NB4 (cell line): ENCODE measurements at places on chromosomes 1 and 21.

DNA sequence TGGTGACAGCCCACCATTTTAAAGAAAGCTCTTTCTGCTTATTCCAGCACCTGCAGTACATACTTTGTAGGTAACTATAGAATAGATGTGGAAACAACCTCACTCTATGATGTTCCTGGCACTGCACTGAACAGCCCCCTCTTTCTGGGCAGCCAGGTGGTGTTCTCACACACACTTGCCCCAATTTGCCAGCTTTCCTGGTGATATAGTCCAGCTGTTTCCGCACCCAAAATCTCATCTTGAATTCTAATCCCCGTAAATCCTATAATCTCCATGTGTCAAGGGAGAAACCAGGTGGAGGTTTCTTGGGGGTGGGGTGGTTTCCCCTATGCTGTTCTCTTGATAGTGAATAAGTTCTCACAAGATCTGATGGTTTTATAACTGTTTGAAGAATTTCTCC is 102.2 kb downstream of the FCRL5 start:
- no peak for DNase-seq

- DNase-seq: peak; percentile 43
Measured at GRCh38 chr1:157626099-157626498, 28.2 kb upstream of the FCRL4 start.

- peak; percentile 51 for DNase-seq
Measured at GRCh38 chr1:229694053-229694693, 68.1 kb downstream of the URB2 start.

DNA sequence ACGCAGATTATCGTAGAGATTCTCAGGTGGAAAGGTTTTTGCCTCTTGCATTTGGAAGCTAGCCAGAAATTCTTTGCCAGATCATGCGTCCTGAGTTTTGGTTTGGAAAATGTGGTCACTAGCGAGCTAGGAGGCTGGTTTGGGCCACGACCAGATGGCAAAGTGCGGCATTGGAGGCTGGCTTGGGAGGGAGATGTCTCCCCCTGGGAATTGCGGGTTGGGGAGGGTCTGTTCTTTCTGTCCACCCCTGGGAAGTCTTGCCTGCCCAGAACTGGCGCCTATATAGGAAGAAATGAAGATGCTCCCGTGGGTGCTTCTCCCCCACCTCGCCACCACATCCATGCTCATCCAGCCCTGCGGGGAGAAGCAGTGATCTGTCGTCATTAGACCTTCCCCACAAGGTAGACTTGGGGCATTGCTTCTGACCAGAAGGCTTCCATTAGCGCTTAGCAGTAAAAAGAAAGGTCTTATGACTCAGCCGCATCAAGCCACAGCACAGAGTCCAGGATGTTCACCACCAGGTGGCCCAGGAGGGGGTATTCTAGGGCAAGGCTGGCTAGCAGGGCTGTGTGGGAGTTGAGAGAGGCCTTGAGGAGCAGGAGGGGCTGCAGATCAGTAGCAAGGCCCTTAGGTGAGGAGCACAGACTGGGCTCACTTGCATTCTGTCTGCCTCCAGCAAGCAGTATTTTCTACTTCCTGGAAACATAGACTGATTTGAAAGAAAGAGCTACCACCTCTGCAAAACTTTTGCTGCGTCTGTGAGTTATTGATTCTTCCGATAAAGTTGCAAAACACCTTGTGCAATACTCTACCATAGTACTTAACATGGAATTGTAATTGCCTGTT is 1.5 kb upstream of the PTP4A2 start:
- peak; percentile 98 for DNase-seq

- peak; percentile 82 for DNase-seq
Measured at GRCh38 chr1:201715801-201716741, 112.9 kb upstream of the IPO9 start.

- no peak for DNase-seq
Measured at GRCh38 chr1:214422137-214422671, 129.2 kb downstream of the PTPN14 start.

DNA sequence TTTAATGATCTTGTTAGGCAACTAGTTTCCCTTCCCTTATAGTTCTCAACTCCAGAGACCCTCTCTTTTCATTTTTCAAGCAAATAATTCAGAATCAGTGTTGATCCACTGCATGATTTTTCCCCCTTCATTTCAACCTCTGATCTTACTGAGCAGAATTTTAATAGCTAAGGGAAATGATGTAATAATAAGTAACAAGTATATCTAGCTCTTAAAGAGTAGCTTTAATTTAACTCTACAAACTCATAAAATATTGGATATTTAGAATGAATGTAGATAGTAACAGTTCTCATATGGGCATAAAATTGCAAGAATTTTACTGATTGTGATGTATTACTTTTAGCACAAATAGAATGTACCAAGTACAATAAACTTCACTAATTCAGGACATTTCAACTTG is 130.2 kb downstream of the NR5A2 start:
- no peak for DNase-seq

DNA sequence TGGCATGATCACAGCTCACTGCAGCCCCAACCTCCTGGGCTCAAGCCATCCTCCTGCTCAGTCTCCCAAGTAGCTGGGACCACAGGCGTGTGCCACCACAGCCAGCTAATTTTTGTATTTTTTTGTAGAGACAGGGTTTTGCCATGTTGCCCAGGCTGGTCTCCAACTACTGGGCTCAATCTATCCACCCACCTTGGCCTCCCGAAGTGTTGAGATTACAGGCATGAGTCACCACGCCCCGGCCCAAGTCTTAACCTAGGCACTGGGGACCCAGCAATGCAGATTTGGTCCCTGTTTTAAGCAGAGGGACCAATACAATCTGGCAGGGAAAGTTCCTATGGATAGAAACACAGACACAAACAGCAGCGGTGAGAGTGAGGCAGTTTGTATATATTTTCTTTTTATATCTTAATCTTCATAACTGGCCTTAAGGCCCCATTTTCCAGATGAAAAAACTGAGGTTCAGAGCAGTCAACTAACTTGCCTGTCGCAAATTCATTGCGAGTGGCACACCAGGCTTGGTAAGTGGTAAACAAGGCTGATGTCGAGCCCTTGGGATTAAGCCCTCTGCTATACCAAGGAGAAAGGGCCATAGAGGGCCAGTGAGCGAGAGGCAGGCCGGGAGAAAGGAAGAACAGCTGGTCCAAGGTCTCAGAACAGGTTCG is 77.8 kb upstream of the TINAGL1 start:
- DNase-seq: no peak

DNA sequence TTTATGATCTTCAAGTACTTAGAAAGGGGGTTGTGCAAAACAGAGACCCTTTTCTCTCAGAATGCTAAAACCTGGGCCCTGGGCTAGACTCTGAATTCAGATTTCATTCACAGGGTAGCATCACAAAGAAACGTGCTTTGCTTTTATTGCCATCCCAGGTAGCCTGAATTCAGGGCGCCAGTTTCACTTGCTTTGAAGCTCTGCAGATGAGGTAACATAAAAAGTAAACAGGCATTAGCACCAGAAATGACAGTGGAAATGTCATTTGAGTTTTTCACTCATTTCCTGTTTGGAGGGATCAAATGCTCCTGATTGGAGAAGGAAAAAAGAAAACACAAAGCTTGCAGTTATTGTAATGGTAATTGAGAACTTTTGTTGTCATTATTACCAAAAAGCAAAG is 2.6 kb downstream of the SYPL2 start:
- no peak for DNase-seq

- peak; percentile 5 for DNase-seq
Measured at GRCh38 chr1:89171067-89171438, 4.8 kb downstream of the GBP7 start.

GRCh38 chr1:176466514-176466913 is 3.5 kb downstream of the PAPPA2 start:
- DNase-seq: peak; percentile 9

DNA sequence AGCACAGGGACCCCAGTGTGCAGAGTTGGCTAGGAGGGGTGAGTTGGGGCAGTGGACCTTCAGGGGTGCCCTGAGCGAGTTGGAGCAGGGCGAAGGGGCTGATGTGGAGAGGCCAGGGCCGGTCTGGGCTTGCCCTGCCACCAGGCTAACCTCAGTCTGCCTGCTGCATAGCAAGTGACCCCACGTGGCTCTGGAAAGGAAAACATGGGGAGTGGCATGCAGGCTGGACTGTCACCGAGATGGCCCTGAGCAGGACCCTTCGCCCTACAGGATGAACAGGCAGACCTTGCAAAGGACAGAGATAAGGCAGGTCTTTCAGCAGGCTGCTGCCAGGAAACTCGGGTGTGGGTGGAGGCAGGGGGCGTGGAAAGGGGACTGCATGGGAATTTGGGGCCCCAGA is 51.5 kb downstream of the FOXO6 start:
- DNase-seq: no peak

- no peak for DNase-seq
Measured at GRCh38 chr1:224175617-224176016, 7.4 kb upstream of the DEGS1 start.

DNA sequence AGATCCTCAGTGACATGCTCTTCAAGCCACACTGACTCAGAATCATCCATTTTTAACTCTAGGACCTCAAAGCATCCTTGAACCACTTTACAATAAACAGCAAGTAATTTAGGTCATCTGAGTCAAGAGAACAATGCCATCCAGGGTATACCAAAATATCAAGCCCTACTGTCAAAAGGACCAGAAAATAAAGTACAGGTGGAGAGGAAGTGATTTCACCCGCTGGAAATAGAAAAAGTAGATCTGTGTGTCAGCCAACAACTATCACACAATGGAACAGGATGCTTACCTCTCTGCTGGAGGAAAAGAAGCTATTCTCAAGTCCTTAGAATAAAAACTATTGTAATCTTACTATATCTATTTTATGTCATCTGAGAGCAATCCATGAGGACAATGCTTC is 37.0 kb downstream of the RERE start:
- DNase-seq: no peak

- no peak for DNase-seq
Measured at GRCh38 chr1:85623061-85623471, 42.5 kb downstream of the CCN1 start.

DNA sequence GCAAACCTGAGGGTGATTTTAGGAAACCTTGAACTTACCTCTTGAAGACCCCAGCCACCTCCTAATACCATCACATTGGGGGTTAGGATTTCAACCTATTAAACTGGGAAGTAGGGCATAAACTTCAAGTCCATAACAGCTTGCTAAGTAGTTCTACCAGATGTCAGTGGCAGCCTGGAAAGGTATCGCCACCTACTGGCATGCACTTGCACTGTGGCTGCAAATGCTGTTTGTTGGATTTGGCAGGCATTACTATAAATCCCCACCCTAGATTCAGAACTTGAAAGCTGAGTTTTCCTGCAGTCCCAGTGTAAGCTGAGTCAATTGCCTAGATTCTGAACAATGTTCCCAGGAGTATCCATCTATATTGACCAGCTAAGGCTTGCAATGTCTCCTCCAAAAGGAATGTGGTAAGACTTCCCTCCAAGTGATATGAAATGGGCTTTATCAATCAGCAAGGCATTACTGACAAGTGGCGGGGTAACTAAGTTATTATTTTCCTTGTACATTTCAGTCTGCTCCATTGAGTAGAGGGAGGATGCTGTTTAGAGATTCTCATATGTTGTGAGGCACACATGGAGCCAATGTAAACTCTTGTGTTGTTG is 474.5 kb downstream of the PTPRC start:
- peak; percentile 91 for DNase-seq

GRCh38 chr1:1614204-1614953 is 921 bp upstream of the MIB2 start:
- peak; percentile 89 for DNase-seq

GRCh38 chr1:87733386-87733785 is 404.7 kb downstream of the LMO4 start:
- DNase-seq: no peak

DNA sequence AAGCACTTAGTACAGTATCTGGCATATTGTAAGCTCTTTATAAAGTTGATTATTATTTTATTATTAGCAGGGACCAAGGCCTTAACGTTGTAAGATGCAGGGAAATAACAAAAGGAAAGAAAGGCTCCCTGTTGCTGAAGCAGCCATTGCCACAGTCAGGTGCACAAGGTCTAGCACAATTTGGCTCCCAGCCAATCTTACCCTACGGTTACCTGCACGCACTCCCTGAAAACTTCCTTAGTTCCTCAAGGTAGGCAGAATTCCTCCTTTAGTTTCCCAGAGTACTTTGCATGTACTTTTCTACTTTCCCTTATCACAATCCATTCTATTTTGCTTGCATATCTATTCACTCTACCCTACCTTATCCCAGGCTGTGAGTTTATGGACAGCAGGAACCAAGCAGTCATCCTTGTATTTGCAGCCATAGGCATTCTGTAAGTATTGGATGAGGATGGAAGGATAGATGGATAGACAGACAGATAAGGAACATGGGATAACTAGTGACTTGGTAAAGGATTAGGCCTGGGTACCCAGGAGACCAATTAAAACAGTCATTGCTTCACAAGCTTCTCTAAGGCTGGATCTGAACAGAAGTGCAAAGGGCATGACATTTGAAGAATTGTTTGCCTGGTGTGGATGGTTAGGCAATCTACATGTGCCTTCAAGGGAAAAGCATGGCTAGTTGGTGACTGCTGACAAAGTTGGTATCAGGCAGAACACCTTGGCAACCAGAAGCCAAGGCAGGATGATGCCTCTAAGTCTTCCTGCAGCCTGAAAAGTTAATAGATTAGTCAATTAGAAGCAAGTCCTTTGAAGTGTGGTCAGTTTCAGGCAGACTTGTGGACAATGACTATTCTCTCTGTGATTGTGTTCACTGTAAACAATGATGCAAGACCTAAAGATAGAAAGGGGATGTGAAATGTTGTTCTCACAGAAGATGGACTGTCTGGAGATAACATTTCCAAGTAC is 20.8 kb upstream of the JAK1 start:
- DNase-seq: peak; percentile 40

GRCh38 chr1:208598021-208598420 is 353.8 kb upstream of the PLXNA2 start:
- no peak for DNase-seq

GRCh38 chr1:208944981-208945451 is 638.5 kb upstream of the CAMK1G start:
- DNase-seq: no peak

GRCh38 chr1:54543729-54544496 is 4.1 kb upstream of the ACOT11 start:
- peak; percentile 74 for DNase-seq

DNA sequence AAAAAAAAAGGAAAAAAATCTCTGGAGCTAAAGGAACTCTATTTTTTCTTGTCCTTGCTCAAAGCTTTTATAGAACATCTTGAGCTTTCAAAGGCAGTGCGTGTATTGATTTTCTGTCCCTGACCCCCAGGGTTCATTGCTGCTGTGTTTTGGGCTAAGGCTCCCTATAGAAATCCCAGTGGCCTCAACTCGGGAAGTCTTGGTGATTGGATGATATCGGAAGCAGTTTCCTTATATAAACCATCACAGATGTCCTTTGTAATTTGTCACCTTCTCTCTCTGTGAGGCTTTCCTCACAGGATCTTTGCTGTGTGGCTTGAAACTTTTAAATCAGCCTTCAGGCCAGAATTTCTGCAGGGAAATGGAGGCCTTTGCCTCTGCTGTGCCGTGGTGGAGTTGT is 397.7 kb downstream of the RPS6KC1 start:
- DNase-seq: no peak

- DNase-seq: peak; percentile 23
Measured at GRCh38 chr1:12424087-12424529, 193.9 kb downstream of the DHRS3 start.

DNA sequence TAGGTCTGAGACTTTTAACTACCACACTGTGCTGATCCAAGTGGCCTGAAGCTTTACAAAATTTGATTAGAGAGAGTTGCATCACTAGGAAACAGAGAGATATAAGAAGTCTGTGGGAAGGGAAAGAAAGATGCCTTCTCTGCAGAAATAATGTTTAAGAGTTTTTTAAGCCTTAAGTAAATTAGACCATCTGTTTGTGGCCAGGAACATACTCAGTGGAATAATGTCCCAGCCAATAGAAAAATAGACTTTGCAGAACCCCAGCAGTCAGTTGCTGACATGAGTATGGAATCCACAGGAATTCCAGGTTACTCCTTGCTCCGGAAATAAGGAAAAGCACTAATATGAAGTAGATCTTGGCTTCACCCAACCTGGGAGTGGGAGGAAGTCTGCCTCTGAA is 144.8 kb downstream of the ST6GALNAC5 start:
- DNase-seq: no peak
